Stimulated activated CD4-positive, alpha-beta T cell treated with anti-CD3 and anti-CD28 coated beads, Interleukin-1b, Interleukin-23, amount 100 ng/mL, for 4 hours (primary cell): ENCODE measurements at places on chromosomes 4 and X.

GRCh38 chr4:27931584-27931983 is 1070.9 kb downstream of the STIM2 start:
- no peak for DNase-seq

- DNase-seq = no peak
These were observed 24.5 kb upstream of the CPEB2 start for GRCh38 chr4:14977830-14978229.

DNA sequence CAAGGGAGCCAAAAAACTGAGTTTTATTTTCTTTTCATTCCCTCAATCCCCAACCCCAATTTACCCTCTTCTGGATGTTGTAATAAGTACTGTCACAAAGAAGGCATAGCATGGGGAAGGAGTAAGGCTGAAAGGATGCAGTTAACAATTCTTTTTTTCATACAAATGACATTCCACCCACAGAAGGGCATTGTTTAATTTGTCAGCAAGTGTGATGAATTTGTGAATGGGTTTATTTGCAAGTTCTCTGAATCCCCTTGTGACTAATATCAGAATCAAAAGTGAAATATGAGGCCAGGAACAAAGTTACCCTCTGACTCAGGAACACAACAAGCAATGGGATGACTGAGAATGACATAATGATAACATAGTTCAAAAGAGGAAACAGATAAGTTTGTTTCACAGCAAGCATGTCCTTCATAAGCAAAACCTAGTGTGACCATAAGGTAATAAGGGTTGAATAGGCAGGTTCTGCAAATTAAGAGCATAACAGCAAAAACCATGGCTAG is 2.1 kb downstream of the GEMIN8 start:
- DNase-seq = no peak

DNA sequence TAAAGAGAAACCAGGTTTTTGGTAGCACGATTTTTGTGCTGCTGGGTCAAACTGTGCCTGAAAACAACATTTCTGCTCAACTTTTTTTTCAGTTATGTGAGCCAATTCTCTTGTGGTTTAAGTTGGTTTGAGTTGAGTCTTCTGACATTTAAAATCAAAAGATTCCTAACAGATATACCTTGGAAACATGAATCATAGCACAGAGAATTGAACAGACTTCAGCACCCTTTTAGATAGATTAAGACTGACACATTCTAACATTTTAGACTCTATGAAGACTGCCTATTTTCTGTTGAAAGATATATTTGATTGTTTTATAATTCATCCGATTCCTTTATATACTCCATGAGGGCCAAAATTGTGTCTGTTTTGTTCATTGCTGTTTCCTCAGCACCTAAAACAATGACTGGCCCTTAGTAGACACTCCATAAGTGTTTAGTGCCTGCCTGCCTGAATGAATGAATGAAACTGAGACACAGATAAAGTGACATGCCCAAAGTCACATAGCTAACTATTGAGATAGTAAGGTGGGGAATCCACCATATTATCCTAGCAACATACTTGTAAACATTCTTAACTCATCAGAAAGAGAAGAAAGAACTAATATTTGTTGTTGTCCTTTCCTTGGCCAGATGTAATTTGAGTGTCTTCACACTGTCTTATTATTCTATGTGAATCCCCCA is 624.0 kb downstream of the MID1IP1 start:
- no peak for DNase-seq

- no peak for DNase-seq
These were observed 12.4 kb downstream of the NSD2 start for GRCh38 chr4:1883583-1883982.

- no peak for DNase-seq
These were observed 55.3 kb downstream of the ANAPC10 start for GRCh38 chr4:145042601-145043285.

DNA sequence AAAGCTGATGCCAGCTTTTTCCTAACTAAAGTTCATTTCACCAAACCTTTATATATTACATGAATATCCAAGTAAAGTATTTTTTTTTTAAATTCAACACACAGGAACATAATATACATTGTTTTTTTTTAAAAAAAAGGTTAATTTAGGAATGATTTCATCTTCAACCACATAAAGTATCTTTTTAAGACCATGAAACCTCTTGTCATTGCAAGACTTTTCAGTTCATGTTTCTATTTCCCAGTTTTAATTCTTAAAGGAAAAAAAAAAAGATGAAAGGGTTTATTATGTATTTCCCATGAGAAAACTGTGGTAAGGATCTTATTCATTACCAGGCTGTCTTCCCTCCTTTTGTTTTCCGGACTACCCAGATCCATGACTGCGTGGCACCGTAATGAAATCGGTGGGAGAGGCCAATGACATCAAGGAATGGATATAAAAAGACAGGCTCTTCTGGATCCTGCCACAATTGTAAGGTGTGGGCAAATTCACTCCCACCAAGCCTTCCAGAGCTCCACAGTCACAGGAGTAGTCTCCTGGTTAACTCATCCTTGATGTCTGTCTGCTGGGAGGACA is 84.7 kb upstream of the CBR4 start:
- DNase-seq = no peak
